ENCODE measurements at places on chromosomes 7 and 10. TPM values are rescaled to one million over a fixed set of nuclear protein-coding genes. Genes with fewer than 3 reads are reported as not detected.

Gene LZTS2
- total RNA-seq = 127 TPM

Gene ADAMTS14
- total RNA-seq = 1.3 TPM

Gene PIK3AP1
- total RNA-seq = 20.2 TPM

Gene TRPV5
- not detected for total RNA-seq

Gene IKZF1
- 24.4 TPM for total RNA-seq

Gene PIK3CG
- 8.0 TPM for total RNA-seq

Gene HOXA7
- 0.54 TPM for total RNA-seq

Gene KAZALD1
- total RNA-seq = 30.0 TPM

Gene DEPP1
- 661 TPM for total RNA-seq

DNA sequence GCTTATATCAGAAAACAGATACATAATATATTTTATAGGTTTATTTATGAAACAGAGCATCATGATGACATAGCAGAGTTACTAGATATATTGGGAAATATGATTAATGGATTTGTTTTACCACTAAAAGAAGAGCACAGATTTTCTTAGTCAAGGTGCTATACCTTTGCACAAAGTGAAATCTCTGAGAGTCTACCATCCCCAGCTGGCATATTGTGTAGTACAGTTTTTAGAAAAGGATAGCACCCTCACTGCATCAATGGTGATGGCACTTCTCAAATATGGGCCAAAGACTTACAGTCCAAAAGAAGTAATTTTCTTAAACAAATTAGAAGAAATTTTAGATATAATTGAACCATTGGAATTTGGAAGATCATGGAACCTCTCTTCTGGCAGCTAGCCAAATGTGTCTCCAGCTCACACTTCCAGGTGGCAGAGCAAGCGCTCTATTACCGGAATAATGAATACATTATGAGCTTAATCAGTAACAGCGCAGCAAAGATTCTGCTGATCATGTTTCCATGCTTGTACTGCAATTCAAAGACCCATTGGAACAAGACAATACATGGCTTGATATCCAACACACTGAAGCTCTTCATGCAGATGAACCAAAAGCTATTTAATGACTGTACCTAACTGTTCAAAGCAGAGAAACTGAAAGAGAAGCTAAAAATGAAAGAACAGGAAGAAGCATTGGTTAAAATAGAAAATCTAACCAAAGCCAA, 21.9 kb upstream of the CREB3L2 start:
- no peak overlapping the region for H3K4me3 ChIP-seq
- no peaks in the 10 kb centered on the region for H3K4me1 ChIP-seq
- H3K27ac ChIP-seq = no peak overlapping the region
- no peaks in the 10 kb centered on the region for H3K36me3 ChIP-seq

DNA sequence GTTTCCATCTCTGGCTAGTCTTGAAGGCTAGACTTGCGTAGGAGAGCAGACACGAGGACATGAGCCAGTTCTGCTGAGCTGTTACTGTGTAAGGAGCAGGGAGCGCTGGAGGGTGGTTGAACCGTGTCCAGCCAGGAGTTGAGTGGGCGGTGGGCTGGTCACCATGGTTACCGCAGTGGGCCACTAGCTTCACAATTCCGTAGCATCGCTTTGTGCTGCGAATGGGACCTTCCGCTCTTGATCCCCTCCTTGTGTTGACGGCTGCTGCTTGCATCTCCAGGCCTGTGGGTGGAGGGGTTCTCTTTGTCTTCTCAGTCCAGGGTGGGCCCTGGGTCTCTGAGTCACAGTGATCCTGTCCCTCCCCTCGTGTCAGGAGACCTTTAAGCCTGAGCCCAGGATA, 49.4 kb upstream of the OCM start:
- H3K27me3 ChIP-seq = no peaks in the 10 kb centered on the region
- no peak overlapping the region for H3K27ac ChIP-seq
- DNase-seq = no peak
- H3K4me3 ChIP-seq = no peak overlapping the region
- no peaks in the 10 kb centered on the region for H3K36me3 ChIP-seq

DNA sequence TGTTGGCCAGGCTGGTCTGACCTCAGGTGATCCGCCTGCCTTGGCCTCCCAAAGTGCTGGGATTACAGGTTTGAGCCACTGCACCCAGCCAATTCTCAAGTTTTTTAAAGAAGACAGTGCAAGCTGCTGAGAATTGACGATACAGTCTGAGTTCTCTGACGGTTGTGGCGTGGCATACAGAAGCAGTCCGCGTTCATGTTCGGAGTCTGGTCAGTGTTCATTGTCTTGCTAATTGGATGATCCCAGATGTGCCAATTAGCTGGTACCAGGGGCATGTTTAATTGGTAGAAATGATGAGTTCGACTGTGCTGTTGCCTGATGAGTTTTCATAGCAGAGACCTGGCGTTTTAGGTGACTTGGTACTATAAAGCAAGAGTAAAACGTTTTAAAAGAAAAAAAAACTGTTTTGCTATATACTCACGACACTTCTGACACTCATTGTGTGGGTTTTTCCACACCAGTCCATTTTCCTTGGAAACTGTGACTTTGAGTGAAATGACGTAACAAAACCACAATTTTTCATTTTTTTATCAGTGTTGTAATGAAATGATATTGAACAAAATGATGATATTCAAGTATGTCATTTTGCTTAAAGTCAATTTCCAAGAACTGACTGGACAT, 32.3 kb downstream of the CAMK1D start:
- no peaks in the 10 kb centered on the region for H3K27me3 ChIP-seq
- no peak overlapping the region for H3K27ac ChIP-seq
- no peak for DNase-seq
- no peaks in the 10 kb centered on the region for H3K36me3 ChIP-seq
- no peaks in the 10 kb centered on the region for H3K4me1 ChIP-seq
- no peak overlapping the region for H3K4me3 ChIP-seq

- peak overlapping the region; percentile 33 for H3K4me3 ChIP-seq
- no peak for DNase-seq
- no peaks in the 10 kb centered on the region for H3K36me3 ChIP-seq
- H3K27me3 ChIP-seq = no peaks in the 10 kb centered on the region
These were observed 1212.4 kb downstream of the SORCS1 start for GRCh38 chr10:105952153-105952552.

- H3K27ac ChIP-seq = no peak overlapping the region
- no peaks in the 10 kb centered on the region for H3K27me3 ChIP-seq
- no peak overlapping the region for H3K4me3 ChIP-seq
- no peaks in the 10 kb centered on the region for H3K4me1 ChIP-seq
- no peaks in the 10 kb centered on the region for H3K36me3 ChIP-seq
- DNase-seq = no peak
These were observed 52.0 kb downstream of the FAS start for GRCh38 chr10:89042562-89042961.

GRCh38 chr7:45704683-45705016, 130.5 kb downstream of the ADCY1 start:
- DNase-seq = no peak
- no peak overlapping the region for H3K27ac ChIP-seq
- no peaks in the 10 kb centered on the region for H3K4me1 ChIP-seq
- no peaks in the 10 kb centered on the region for H3K36me3 ChIP-seq
- no peak overlapping the region for H3K4me3 ChIP-seq

- peaks cover 3% of the 10 kb centered on the region for H3K4me1 ChIP-seq
- H3K27ac ChIP-seq = no peak overlapping the region
- no peaks in the 10 kb centered on the region for H3K27me3 ChIP-seq
- no peak overlapping the region for H3K4me3 ChIP-seq
- H3K36me3 ChIP-seq = no peaks in the 10 kb centered on the region
These were observed 105.1 kb downstream of the C10orf90 start for GRCh38 chr10:126565441-126565840.

- no peaks in the 10 kb centered on the region for H3K27me3 ChIP-seq
- H3K4me3 ChIP-seq = no peak overlapping the region
- no peak overlapping the region for H3K27ac ChIP-seq
- no peaks in the 10 kb centered on the region for H3K4me1 ChIP-seq
These were observed 20.4 kb downstream of the INTS1 start for GRCh38 chr7:1483536-1484505.

GRCh38 chr10:4306871-4307270, 519.1 kb upstream of the AKR1E2 start:
- H3K27ac ChIP-seq = no peak overlapping the region
- no peak for DNase-seq
- no peak overlapping the region for H3K4me3 ChIP-seq
- no peaks in the 10 kb centered on the region for H3K27me3 ChIP-seq

- H3K4me3 ChIP-seq = no peak overlapping the region
- H3K27me3 ChIP-seq = no peaks in the 10 kb centered on the region
- no peak for DNase-seq
- no peak overlapping the region for H3K27ac ChIP-seq
- H3K4me1 ChIP-seq = no peaks in the 10 kb centered on the region
These were observed 148.6 kb upstream of the NAMPT start for GRCh38 chr7:106433377-106433776.

DNA sequence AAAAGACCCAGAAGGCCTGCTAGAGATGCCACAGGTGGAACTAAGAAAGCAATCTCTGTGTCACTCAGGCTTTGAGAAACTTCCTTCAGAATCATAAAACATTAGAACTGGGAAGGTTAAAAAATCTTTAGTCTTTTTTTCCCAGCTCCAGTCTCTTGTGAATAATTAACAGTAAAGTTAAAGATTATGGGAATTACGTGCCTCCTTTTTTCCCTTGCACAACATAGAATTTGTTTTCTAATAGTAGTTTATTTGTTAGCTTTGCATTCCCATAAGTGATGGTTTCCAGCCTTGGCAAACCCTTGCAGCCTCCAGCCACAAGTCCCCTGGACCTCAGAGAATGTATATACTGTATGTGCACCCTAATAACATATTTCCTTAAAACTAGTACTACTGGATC, 128.3 kb downstream of the TPST1 start:
- peaks cover 16% of the 10 kb centered on the region for H3K4me1 ChIP-seq
- no peak overlapping the region for H3K27ac ChIP-seq
- no peaks in the 10 kb centered on the region for H3K27me3 ChIP-seq
- H3K4me3 ChIP-seq = no peak overlapping the region
- no peaks in the 10 kb centered on the region for H3K36me3 ChIP-seq

DNA sequence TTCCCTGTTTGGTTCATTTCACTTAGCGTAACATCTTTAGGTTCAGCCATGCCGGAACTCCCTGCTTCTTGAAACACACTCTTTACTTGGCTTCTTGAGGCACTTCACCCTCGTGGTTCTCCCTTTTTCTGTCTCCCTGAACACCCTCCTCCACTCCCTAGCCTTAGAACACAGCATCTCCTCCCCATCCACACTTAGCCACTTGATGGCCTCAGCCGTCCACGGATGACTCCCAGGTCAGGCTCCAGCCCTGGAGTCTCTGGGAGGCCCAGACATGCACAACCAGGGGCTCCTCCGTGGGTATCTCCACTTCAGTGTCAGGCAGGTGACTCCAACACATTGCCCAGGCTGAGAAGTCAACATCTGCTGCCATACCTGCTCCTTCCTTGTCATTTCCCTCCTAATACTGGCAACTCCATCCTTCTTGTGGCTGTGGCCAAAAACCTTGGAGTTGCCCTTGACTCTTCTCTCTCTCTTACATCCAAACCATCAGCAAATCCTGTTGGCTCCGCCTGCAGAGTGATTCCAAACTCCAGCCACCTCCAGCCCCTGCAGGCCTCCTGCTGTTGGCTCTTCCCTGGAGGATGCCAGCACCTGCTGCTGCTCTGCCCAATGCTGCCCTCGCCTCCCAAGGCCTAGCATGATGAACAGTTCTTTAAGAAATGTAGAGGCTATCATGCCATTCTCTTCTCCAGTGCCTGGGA, 8.4 kb upstream of the INMT start:
- no peaks in the 10 kb centered on the region for H3K27me3 ChIP-seq
- no peak overlapping the region for H3K27ac ChIP-seq
- H3K4me1 ChIP-seq = no peaks in the 10 kb centered on the region
- no peaks in the 10 kb centered on the region for H3K36me3 ChIP-seq
- DNase-seq = no peak
- no peak overlapping the region for H3K4me3 ChIP-seq

GRCh38 chr7:111262293-111263116, 171.6 kb downstream of the LRRN3 start:
- no peak for DNase-seq
- H3K36me3 ChIP-seq = no peaks in the 10 kb centered on the region
- no peaks in the 10 kb centered on the region for H3K27me3 ChIP-seq
- no peak overlapping the region for H3K27ac ChIP-seq

DNA sequence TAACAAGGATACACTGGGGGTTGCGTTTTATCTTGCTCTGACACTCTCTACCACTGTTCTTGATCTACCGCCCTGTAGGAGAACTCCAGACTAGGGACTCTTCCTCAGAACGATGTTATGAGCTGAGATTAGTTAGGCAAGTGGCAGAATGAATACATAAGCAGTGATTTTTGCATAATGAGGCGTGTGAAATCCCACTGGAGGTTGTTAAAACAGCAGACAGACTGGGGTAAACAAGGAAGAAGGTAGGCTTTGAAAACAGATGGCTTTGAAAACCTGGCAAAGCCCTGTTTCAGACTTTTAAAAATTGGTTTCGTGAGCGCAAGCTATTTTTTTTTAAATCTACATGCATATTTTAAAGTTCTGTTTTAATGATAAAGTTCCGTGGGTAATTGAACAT, 785.2 kb downstream of the TYW1 start:
- no peak overlapping the region for H3K4me3 ChIP-seq
- H3K27ac ChIP-seq = no peak overlapping the region
- no peaks in the 10 kb centered on the region for H3K27me3 ChIP-seq
- H3K4me1 ChIP-seq = no peaks in the 10 kb centered on the region
- no peaks in the 10 kb centered on the region for H3K36me3 ChIP-seq

DNA sequence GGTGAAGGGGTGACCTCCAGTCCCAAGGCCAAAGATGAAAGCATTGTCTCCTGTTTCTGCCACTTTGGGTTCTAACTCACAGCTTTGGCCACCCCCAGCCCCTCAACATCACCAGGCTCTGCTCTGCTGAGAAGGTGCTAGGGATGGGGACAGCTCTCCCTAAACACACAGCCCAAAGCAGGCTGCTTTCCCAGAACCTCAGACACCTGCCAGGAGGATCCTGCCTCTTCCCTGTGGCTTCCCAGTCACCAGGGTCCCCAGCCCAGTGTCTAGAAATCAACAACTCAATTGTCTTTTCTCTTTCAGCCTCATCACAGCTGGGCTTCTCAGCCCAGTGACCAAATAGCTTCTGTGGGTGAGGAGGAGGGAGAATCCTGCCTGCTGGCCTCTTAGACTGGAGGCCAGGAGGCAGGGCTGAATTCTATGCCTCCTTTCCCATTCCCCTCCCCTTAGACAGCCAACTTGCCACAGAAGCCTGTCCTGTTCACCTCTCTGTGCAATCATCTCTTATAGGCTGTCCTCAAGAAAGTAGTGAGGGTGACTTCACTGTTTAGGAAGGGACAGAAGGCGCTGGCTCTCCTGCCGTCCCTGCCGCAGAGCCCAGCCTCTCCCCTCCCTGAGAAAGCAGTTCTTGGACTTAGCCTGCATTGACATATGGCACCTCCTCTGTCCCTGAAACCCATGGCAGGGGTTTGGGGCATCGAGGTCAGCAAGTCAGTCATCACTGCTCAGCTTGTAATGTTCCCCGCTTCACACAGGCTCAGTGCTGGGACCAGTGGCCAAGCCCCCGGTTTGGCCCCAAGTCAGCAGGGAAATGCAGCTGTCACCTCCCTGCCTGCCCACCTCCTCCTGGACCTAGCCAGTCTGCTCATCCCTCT, 3.7 kb downstream of the FGF8 start:
- H3K27ac ChIP-seq = no peak overlapping the region
- H3K36me3 ChIP-seq = no peaks in the 10 kb centered on the region
- no peak overlapping the region for H3K4me3 ChIP-seq
- no peak for DNase-seq
- H3K4me1 ChIP-seq = peaks cover 13% of the 10 kb centered on the region
- peaks cover 8% of the 10 kb centered on the region for H3K27me3 ChIP-seq

Measured in thoracic aorta (tissue), 2 donors.